ENCODE measurements at places on chromosomes 11 and 22.

- no peak for DNase-seq
Measured at GRCh38 chr11:96105197-96105895, 181.4 kb upstream of the MTMR2 start.

GRCh38 chr11:89583580-89583979 is 92.4 kb upstream of the NOX4 start:
- no peak for DNase-seq

DNA sequence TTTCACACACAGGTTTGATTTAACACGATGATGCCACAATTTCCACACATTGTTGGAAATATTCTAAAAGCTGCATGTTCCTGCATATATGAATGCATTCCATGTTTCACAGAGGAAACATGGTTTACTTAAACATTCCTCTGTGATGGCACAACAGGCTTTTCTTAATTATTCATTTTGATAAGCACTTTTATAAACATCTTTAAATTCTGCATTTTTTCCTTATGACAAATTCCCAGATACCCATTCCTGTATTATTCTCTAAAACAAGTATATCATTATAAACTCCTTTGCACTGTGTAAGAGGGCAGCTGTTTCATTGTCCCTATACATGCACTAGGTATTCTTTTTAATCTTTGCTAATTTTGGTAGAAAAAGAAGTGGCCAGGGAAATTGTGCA is 532.3 kb downstream of the SOX6 start:
- no peak for DNase-seq

DNA sequence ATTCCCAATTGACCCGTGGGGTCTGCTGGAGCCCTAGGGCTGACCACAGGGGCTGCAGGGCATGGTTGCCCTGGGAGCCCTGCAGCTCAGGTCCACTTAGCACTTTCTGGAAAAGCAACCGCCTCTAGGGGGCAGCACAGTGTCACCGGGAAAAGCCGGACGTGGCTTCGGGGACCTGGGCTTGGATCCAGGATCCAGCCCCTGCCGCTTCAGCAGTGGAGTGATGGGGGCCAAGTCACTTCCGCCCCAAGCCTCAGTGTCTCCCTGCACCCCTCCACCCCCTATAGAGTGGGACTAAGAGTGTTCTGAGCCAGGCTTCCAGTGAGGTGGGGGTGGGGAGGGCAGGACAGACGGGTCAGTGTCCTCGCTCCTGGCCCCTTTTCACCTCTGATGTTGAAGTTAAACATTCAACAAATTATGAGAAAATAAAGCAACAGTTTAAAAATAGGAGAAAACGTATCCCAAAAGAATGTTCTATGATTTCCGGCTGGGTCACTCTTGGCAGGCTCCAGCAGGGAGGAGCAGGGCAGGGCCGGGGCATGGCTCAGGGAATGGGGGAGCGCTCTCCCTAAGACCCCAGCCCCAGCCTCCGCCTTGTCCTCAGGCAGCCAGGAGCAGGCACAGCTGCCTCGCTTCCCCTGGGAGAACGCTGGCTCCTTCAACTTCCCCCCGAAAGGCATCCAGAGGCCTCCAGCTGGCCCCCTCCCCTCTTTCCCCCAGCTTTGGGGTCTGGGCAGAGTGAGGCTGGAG is 96.5 kb upstream of the FGF3 start:
- DNase-seq = no peak

GRCh38 chr11:117045956-117046355 is 52.3 kb downstream of the SIK3 start:
- no peak for DNase-seq

GRCh38 chr11:44987506-44987905 is 36.8 kb upstream of the TP53I11 start:
- DNase-seq = no peak

- DNase-seq = no peak
Measured at GRCh38 chr11:124841840-124842239, 23.4 kb upstream of the ROBO3 start.

GRCh38 chr22:27836181-27836580 is 34.6 kb upstream of the MN1 start:
- DNase-seq = no peak

GRCh38 chr11:128928400-128928799 is 14.3 kb downstream of the TP53AIP1 start:
- DNase-seq = no peak

GRCh38 chr11:68031144-68031464 is 623 bp downstream of the NDUFS8 start:
- no peak for DNase-seq

DNA sequence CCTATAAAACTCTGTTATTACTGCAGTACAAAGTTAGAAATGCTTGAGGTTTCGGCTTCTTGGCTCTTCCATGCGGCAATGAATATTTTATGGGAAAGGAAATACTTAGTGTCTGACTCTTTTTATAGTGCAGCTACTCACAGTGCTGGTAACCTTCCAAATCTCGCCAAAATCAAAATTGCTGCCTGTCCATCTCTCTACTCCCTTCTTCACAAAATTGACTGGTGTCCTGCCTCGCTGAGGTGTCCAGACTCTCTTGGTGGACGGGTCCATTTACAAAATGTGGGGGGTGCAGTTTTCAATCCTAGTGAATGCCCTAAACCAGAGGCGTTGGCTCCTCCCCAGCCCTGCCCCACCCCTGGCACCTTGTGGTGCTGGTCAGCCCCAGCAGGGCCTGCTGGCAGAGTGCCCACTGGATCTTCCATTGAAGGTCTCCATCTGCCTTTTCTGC is 73.5 kb downstream of the ZBTB16 start:
- no peak for DNase-seq

- DNase-seq = no peak
Measured at GRCh38 chr22:50218153-50218995, 17.6 kb downstream of the SELENOO start.

DNA sequence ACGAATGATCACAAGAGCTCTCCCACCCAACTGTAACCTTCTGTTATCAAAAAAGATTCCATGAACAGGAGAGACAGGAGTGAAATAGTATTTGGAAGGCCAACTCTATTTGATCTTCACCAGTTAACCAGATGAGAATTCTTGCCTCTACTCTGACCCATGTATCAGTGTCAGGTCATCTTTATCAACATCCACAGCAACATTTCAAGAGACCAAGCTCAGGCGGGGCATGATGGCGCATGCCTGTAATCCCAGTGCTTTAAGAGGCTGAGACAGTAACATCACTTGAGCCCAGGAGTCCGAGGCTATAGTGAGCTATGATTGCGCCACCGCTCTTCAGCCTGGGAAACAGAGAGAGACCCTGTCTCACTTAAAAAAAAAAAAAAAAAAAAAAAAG is 62.3 kb downstream of the GAB2 start:
- no peak for DNase-seq

DNA sequence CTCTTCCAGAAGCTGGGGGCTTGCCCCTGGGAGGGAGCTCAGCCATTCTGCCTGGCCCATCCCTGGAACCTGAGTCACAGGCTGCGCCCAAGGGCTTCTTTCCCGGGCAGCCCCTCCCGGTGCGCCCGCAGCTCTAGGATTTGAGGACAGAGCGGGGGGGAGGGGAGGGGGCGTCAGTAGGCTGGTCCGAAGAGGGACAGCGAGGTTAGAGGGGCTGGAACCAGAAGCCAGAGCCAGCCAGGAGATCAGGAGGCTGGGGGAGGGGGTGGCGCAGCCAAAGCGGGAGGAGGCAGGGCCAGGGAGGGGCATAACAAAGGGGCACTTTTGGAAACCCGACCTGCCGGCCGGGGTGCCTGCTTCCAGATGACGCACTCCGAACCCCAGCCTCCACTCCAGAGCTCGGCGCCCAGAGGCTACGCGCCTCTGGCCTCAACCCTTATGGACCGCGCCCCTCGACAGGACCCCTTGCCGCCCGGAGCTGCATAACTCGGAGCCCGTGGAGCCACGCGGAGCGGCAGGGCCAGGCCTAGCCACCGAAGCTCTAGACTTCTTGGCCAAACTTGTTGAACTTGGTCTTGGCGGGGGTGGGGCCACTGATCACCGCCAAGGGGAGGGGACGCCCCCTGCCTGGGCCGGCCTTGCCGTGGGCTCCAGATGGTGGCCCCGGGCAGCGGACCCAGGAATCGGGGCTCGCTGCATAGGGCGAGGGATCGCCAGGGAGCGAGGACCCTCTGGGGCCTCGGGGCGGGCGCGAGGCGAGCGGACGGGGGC is 744 bp downstream of the PACSIN3 start:
- no peak for DNase-seq

DNA sequence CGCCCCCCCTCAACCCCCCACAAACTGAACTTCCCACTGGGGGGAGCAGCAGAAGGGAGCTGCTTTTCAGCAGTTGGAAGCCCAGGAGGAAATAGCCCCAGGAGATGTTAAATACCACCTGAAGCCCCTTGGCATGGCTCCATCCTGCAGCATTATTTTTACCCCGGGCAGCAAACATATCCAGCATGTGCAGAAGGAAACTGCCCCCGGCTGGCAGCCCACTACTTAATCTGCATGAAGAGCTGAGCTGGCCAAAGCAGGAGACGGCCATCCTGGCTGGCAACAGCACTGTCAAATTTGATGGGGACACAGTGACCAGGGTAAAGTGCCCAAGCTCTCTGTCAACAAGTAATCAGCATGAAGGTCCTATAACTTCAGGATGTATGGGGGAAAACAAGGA is 32.0 kb downstream of the BUD13 start:
- DNase-seq = no peak

GRCh38 chr11:134596404-134596803 is 184.4 kb upstream of the B3GAT1 start:
- DNase-seq = no peak

DNA sequence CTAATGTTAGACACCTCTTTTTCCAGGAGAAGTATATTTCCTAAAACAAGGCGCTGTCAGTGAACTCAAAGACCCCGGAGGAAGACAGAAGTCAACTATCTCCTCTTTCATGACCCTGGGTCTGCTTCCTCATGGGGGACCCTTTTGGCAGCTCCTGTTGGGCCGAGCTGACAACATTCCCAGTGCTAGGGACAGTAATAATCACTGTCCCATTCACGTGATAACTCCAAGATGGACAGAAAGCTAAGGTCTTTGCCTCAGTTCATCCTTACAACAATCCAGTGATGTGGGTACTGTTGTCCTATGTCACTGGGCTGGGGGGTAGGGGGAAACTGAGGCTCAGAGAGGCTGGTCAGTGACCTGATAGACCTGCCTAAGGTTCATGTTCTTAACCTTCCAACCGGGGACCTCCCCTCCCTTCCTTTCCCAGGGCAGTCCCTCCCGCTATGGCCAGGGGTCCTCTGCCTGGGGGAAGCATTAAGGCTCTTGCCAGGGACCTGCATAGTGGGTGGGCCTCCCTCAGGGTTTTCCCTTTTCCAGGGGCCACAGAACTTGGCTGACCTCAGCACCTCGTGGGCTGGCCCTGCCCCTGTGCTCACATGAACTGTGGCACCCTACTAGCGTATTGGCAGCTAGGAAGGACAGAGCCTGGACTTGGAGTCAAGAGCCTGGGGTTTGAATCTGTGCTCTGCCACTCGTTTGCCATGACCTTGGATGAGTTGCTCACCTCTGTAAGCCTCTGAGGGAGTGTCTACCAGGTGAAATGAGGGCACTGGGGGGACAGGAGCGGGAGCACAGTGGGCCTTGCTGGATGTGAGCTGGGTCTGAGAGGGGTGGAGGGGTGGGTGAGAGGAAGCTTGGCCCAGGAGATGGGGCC is 53.6 kb downstream of the LRRC32 start:
- DNase-seq = no peak

DNA sequence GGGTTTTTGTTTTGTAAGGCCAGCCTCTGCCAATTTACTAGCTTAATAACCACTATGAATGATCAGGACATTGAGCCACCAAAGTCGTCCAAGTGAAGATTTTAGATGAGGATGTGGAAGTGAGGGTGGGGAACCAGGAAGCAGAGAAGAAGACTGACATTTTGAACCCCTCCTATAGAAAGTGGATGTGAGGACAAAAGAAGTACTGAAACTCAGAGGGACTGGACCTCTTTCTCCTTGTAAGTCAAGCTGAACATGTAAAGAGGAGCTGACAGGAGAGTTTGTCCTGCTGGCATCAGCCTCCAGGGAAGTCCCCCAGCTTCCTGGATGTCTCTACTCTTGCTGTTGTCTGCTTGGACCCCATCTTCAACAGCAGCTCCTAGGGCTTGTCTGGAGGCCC is 338.2 kb upstream of the NCAM1 start:
- DNase-seq = no peak

GRCh38 chr11:124793466-124794278 is 6.5 kb downstream of the MSANTD2 start:
- DNase-seq = peak; percentile 28

DNA sequence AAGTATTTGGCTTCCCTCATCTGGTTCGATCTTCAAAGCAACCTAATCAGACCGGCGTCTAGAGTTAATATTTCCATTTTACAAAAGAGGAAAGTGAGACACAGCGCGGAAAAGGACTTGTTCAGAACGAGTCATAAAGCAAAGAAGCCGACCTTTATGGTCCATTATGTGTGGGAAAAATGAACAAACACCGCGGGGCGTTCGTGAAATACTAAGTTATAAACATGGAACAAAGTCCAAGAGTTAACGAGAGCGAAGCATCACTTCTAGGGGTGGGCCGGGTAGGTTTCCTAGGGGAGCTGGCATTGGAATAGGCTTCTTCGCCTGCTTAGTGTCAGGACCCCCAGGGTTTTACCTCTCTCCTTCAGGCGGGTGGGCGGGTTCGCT is 575 bp downstream of the DUSP18 start:
- DNase-seq = no peak

- no peak for DNase-seq
Measured at GRCh38 chr22:33756508-33756949, 163.7 kb downstream of the LARGE1 start.

DNA sequence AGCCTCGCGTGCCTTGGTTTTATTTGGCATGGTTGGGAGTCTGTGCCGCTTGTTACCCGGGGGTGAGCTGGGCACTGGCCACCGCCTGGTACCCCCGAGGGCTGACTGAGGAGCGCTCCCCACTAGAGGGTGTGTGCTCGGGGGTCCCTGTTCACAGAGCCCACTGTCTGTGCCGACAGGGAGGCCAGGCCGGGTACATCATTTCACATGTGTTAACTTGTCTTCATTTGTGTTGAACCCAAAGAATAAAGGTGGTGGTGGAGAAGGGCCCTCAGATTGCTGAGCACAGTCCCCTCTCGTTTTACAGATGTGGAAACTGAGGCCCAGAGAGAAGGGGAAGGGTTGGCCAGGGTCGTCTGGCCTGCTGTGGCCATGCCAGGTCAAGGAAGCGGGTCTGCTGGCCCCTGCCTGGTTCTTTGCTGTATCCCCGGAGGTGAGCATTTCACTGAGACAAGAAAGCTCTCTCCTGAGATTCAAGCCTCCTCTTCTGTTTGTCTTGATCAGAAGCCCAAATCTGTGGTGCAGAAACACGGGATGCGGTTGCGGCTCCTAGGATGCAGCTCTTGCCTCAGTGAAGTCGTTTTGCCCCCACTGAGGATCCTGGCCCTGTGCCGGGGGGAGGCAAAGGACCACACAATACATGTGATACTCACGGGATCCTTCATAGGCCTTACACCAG is 60.8 kb downstream of the FBLN1 start:
- DNase-seq = no peak

- no peak for DNase-seq
Measured at GRCh38 chr11:97419729-97420128, 1029.9 kb downstream of the JRKL start.

DNA sequence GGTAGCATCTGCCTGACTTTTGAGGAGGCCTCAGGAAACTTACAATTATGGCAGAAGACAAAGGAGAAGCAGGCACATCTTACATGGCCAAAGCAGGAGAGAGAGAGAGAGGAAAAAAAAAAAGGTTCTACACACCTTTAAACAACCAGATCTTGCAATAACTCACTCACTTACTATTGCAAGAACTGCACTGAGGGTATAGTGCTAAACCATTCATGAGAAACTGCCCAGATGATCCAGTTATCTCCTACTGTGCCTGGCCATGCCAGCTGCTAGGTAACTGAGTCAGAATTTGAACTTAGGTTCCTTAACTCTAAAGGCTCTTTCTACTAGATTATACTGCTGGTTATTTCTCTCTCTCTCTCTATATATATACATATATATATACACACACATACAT is 7.3 kb downstream of the HORMAD2 start:
- no peak for DNase-seq
